GM04503 (cell line): ENCODE measurements at places on chromosomes 7 and 10.

DNA sequence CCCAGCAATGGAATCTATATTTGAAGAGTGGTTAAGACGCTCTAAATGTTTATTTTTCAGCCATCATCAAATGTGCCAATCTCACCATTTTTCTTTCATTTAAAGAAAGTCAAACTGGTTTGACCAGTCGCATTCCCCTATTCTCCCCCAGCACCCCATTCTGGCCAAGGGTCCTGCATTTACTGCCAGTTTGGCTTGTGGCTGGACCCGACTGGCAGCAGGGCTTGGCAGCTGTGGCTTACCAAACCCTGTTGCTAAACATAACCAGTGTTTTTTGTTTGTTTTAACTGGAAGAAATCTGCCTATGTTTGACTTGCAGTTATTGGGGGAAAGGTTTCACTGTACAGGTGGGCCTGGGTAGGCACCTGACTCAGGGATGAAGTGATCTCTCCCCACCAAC lies 116.3 kb downstream of the CYP26A1 start:
- DNase-seq = no peak

DNA sequence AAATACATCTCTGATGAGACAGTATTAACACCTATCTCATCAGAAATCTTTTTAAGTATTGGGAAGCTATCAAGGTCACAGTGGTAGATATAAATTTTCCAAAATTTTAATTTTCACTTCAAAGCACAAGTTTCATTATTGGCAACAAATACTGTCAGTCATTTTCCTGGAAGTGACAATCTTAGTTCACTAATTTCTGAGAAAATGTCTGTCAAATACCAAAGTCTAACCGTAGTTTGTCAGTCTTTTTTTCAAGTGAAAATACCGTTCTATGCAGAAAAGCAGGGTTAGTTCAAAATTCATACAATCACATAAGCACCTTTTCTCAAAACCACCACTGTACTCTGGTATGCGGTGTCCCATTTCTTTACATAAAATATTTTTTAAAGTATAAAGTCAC lies 40.4 kb downstream of the CACUL1 start:
- DNase-seq = no peak

DNA sequence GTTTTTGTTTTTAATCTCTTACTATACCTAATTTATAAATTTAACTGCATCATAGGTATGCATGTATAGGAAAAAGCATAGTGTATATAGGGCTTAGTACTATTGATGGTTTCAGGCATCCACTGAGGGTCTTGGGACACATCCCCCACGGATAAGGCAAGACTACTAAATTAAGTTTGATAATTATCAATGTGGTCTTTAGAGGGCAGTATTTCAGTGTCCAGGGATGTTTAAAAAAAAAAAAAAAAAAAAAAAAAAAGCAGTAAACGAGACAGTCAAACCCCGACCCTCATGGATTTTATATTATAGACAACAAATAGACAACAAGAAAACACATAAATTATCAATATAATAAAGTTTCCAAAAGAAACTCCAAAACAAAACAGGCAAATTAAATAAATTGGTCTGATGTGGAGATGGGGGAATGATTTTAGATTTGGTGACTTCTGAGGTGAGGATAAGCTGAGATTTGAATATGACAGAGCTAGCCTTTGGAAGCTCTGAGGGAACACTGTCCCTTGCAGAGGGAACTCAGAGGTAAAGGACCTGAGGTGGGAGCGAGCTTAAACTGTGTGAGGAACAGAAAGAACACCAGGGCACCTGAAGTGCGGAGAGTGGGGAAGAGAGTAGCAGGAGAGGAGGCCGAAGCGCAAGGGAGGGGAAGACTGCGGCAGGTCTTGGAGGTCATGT lies 14.8 kb downstream of the ACSM6 start:
- DNase-seq = no peak

DNA sequence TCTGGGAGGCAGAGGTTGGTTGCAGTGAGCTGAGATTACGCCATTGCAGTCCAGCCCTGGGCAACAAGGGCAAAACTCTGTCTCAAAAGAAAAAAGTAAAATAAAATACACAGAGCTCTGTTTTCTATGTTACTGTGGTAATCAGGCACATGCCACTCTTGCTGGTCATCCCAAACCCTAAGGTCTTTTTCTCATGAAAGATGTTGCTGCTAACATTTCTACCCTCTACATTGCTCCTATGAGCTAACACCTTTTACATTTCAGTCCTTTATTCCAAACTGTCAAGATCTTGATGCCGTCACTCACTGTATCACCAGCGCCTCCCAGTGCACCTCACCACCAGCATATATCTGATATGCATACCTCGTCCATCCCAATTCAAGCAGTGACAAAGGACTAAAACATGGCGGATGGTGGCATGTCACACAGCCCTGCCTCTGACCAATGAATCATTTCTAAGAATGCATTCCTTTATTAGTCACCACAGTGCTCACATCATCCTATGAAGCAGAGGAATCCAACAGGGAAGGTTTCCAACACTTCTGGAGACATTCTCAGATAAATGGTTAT lies 4.3 kb downstream of the DAGLB start:
- peak; percentile 85 for DNase-seq

DNA sequence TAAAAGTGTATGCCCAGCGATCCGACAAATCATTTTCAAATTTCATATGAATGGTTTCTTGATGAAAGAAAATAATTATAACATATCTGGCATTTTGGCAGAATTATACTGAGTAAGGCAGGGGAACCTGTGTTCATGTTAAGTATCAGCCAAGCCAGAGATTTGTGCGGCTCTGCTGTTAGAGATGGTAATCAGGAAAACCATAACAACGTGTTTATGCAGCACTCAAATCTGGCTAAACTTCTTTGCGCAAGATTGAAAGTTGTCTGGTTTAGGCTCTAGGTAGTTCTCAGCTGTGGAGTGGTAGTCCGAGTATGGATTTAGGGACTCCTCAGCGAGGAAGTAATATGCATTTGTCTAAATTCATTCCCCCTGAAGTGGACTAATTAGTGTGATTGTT lies 8.9 kb upstream of the CTBP2 start:
- no peak for DNase-seq

GRCh38 chr7:45239486-45239885 lies 81.9 kb downstream of the RAMP3 start:
- DNase-seq = peak; percentile 67

DNA sequence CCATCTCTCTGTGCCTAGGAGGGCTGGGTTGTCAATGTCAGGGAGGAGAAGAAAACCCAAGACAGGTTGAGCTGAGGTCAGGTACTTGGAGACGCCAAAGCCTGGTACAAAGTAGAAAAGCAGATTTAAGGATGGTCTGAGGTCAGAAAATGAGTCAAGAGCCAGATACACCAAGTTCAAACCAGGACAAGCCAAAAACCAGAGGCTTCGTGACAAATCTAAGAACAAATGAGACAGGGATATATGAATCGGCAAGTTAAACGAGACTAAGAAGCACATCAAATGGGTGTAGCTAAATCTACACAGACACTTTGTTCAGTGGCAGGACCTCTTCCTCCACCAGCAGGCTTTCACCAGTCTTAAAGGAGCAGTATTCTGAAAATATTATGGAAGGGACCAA lies 34.2 kb downstream of the C7orf33 start:
- DNase-seq = no peak

DNA sequence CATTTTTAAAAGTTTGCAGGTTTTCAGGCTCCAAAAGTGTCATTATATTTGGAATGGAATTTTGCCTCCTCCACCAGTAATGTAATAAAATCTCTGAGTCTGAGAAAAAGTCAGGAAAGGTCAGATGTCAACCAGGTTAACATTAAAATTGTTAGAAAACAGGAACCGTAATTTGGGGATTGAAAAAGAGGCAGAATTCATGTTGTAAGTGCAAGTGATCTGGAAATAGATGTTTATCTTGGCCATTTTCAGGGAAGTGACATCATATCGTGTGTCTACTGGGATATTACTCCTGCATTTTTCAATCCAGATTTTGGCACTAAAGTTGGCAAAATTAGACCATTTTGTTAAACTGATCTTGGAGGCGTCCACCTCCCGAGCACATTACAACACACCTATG lies 428.5 kb upstream of the MGMT start:
- no peak for DNase-seq

DNA sequence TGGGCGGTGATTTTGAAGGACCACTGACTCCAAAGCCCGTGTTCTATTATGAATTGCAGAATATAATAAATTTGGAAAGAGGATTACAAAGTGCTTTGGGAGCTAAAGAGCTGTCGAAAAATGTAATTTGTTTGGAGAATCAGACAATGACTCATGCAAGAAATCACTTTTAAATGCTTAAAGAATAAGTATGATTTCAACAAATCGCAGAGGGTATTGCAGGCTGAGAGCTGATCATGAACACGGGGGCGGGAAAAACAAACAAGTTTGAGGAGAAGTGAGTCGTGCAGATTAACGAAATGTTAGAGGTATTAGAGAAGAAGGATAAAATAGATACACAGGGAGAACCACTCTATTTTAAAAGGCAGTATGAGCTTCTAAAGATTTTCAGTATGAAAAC lies 4.9 kb upstream of the HACD1 start:
- DNase-seq = no peak

DNA sequence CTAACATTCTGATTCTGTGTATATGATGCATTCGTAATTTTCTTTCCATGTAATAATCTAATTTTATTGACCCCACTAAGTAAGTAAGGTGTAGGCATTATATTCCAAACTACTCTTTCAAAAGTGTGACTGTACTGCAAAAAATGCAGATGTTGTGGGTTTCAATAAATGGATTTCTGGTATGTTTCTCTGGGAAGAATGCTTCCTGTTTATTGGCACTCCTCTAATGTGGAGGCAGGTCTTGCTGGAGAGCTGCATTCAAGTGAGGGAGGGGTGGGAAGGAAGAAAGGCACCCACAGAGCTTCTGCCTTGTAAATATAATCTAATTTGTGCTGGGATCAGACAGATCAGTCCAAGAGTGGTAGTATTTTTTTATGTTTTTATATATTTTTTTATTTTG lies 23.9 kb downstream of the ST7 start:
- peak; percentile 34 for DNase-seq

GRCh38 chr7:123210986-123211385 lies 11.2 kb upstream of the SLC13A1 start:
- no peak for DNase-seq

GRCh38 chr7:134699021-134699818 lies 52.6 kb downstream of the BPGM start:
- no peak for DNase-seq

DNA sequence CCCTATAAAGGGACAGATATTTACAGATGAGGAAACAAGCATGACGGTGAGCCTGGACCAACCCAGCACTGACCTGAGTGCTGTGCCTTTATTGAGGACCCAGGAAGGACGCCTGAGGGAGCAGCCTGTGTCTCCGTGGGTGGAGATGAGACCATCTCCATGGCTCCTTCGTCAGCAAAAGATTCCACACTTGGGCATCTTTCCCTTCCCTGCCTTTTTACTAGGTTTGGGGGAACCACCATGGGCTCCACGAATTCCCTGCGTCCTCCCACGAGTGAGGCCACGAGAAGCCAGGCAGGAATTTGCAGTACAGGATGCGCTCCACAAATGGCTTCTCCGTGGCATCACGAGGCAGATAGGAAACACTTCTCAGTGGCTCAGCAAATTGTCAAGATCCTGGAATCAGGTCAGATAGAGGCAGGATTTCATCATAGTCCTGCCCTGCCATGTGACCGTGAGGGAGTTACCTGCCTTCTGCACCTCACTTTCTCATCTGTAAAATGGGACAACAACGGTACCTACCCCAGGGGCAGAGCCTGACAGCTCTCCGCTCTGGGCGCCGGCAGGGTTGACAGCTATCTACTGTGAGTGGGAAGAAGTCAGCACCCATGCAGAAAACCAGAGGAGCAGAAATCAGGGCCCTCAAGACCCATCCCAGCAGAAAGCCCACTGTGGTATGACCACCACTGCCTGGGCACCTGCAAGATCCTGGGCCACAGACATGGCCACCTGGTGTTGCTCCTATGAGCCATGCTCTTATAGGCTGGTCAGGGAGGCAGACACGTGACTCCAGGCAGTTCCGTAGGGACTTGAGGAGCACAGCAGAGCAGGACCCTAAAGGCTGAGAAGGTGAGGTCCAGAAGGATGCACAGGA lies 80.1 kb downstream of the GRID1 start:
- DNase-seq = no peak

DNA sequence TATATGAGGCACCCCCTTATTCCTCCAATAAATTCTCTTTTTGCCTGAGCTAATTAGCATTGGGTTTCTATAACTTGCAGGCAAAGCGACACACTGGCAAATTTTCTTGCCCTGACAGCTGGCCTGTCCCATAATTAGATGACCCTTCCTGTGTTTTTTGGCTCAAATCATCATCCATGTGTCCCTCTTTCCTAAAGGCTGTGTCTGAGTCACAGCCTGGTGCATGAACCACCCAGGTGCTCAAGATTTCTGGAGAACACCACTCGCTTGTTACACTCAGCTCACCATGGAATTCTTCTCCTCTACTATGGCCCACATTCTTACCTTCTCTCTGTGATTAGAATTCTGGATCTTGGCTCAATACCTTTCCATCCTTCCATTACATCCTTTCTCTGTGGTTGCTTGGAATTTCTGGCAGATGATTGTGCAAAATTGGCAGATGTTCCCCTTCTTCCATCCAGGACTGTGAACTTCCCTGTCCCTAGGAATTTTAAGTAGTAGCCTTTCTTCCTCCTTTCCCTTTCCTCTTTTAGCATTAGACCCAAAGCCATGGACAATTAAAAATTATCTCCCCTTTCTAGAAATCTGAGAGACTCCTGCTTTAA lies 116.0 kb upstream of the ANKRD1 start:
- no peak for DNase-seq

DNA sequence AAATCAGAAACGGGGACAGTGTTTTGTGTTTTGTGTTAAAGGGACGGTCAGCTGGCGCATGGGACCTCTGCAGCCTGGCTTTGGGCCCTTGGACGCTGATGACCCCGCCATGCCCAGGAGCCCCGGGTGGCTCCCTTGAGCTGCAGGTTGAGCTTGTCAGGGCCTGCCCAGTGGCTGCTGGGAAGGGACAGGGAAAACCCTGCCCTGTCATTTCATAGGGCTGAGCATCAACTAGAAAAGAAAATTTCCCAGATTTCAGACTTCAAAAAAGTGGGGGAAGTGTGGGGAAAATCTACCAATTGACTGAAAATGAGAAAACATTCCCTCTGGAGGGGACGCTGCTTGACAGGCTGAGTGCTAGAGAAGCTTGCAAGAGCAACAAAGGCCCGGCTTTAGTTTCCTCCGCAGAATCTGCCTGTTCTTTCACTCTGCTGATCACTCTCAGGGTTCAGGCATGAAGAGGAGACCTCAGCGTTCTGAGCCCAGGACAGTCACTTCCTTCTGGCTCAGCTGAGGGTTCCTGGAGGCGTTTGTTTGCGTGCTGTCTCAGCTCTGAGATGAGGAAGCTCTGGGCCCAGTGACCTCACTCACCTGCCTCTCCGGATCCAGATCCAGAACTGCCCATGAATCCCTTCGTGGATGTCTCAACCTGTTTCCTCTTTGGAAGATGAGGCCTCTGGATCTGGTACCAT lies 18.6 kb upstream of the DNAJB6 start:
- no peak for DNase-seq

- peak; percentile 31 for DNase-seq
Observed at GRCh38 chr7:28203508-28204240, 23.1 kb upstream of the JAZF1 start.

GRCh38 chr10:98134431-98135221 lies at the start of gene R3HCC1L:
R3HCC1L (plus strand) TSS chr10:98134657; CDS start chr10:98208115, 73,458 bp downstream.
- DNase-seq = peak; percentile 52
